ENCODE measurements at places on chromosomes 4 and X.

GRCh38 chrX:107968623-107969022, 13.5 kb downstream of the TEX13B start:
- no peak for DNase-seq

DNA sequence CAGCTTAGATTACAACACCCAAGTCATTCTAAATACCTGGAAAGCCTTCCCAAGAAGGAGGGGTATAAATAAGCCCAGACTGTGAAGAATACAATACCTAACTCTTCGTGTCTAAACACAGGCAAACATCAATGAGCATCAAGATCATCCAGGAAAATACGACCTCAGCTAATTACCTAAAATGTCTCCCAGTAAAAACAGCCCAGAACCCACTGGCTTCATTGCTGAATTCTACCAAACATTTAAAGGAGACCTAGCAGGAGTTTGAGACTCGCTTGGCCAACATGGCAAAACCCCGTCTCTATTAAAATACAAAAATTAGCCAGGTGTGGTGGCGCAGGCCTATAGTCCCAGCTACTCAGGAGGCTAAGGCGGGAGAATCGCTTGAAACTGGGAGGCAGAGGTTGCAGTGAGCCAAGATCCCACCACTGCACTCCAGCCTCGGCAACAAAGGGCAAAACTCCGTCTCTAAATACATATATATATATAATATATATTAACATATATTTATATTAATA, 19.1 kb upstream of the HSFX4 start:
- no peak for DNase-seq

GRCh38 chr4:2075171-2075986, 16.3 kb downstream of the NAT8L start:
- DNase-seq: no peak

GRCh38 chr4:156974264-156974663, 2.7 kb upstream of the PDGFC start:
- DNase-seq: no peak

DNA sequence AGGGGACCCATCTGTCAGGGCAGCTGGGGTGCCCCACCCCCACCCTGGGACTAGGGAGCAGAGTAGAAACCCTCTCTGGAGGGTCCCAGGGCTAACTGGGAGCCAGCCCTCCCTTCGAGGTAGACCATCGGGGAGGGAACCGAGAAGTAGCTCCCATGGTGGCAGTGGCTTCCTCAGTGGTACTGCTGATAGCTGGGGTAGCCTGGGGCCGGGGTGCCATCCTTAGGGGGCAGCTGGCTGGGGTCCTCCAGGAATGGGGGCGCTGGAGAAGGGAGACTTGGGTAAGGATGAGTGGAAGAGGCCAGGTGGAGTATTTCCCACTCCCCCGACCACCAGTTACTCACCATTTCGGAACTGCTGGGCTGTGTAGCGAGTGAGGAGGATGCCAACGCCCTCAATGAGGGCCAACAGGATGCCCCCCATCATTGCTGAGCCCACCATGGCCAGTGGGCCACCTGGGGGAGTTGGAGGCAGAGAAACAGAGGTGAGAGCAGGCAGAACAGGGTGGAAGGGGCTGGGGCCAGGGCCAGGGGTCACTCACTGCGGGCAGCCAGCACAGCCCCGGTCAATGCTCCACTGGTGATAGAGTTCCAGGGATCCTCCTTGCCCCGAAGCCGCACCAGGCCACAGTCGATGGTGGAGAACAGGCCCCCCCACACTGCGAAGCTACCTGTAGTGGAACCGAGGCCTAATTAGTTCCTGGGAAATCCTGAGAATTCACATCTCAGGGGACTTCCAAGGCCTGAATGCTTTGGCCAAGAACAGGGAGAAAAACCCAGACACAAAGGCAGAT, 3.8 kb downstream of the TIMM17B start:
- no peak for DNase-seq

GRCh38 chrX:39759526-39760224, 338.1 kb downstream of the BCOR start:
- no peak for DNase-seq
